GM23248 (cell line): ENCODE measurements at places on chromosomes 7 and 10. TPM values are rescaled to one million over a fixed set of nuclear protein-coding genes. Genes with fewer than 3 reads are reported as not detected.

The SUGCT gene
- total RNA-seq, result 2.2 and 3.7 TPM in 2 replicates

The ADCK2 gene
- 27.1 and 29.0 TPM in 2 replicates for total RNA-seq

The SAMD9L gene
- 11.0 and 17.0 TPM in 2 replicates for total RNA-seq

GRCh38 chr10:17561111-17561510 is 56.1 kb downstream of the HACD1 start:
- H3K27me3 ChIP-seq, result no peaks in the 10 kb centered on the region
- H3K4me1 ChIP-seq, result peaks cover 6% of the 10 kb centered on the region; the same call in 1 of the 2 replicates
- H3K36me3 ChIP-seq, result no peaks in the 10 kb centered on the region

DNA sequence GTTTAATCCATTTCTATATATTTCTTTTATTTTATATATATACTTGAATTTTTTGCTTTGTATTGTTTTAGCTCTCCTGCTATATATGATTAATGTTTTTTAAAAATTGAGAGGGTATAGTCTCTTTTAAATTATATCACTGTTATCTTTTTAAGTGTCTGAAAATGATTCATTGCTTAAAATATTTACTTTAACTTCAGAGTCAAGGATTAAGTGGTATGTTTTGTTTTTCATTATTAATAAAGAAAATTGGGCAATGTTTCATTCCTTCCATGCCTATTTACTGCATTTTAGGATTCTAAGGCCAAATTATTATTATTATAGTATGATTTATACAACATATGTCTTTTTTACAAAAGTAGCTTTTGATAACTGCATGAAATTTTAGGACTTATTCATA is 67.2 kb upstream of the THSD7A start:
- no peaks in the 10 kb centered on the region for H3K4me1 ChIP-seq
- no peak for DNase-seq

DNA sequence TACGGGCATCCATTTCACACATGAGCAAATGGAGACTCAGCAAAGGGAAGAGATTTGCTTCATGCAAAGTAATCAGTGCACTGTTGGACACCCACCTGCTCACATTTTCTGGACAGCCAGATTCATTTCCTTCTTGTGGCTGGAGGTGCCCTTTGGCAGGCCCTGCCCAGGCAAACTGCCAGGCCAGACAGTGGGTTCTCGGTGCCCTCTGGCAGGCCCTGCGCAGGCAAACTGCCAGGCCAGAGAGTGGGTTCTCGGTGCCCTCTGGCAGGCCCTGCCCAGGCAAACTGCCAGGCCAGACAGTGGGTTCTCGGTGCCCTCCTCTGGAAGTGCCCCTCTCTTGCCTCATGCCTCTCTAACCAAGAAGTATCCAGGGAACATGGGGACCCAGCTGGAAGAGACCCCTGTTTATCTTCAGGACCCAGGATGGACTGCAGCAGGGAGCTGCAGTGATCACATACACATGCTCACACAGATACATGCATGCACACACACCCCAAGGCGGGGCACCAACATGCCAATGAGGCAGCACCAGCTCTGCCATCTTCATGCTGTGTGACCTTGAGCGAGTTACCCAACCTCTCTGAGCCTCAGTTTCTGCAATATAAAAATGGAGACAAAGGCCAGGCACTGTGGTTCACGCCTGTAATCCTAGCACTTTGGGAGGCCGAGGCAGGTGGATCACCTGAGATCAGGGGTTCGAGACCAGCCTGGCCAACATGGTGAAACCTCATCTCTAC is 67.1 kb downstream of the OAT start:
- H3K27me3 ChIP-seq, result peaks cover 5% of the 10 kb centered on the region; the same call in 1 of the 2 replicates
- H3K36me3 ChIP-seq, result no peaks in the 10 kb centered on the region
- H3K4me3 ChIP-seq, result no peak overlapping the region
- no peaks in the 10 kb centered on the region for H3K4me1 ChIP-seq
- no peak for DNase-seq

- no peaks in the 10 kb centered on the region for H3K36me3 ChIP-seq
- no peaks in the 10 kb centered on the region for H3K27me3 ChIP-seq
- no peak overlapping the region for H3K4me3 ChIP-seq
Measured at GRCh38 chr10:12644380-12645144, 295.2 kb downstream of the CAMK1D start.

GRCh38 chr7:1055491-1055955 is 11.2 kb downstream of the GPR146 start:
- H3K27me3 ChIP-seq, result no peaks in the 10 kb centered on the region
- no peak for DNase-seq
- no peak overlapping the region for H3K27ac ChIP-seq

DNA sequence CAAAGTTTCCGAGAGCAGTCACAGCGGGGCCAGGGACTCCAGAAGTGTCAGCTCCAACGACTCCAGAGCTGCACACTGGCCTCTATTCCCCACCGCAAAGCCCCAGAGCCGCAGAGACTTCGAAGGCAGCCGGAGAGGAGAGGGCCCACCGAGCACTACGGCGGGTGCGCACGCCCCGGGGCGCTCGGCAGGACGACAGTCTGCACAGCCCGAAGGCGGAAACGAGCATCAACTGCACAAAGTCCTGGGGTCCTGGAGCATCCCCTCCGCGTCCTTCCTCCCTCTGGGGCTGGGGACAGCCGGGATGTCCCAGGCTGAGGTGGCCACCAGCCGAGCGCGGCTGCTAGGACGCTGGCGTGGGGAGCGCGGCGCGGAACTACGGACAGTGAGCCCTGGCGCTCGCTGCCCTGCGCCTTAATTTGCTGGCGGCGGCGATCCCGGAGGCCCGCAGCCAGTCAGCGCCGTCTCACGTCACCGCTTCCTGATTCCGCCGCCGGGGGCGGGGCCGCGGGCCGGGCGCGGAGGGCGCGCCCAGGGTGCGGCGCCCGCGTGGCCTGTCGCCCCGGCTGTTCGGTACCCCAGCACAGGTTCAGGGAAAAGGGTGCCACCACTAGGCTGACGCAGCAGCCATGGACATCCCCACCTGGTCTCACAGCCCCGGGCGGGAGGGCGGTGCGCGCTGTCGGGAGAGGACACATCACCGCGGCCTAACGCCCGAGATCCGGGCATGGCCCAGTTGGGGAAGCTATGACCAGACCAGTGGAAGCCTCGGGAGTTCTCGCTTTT is at the start of gene TBX20:
TBX20 (minus strand) TSS at position 391 of the 786 bp plus-strand sequence. CDS start 480 bp downstream, outside the sequence.
- DNase-seq, result peak; percentile 47
- no peak within 1 kb of the TSS for H3K27ac ChIP-seq
- H3K4me1 ChIP-seq, result no peaks in the 10 kb centered on the region

DNA sequence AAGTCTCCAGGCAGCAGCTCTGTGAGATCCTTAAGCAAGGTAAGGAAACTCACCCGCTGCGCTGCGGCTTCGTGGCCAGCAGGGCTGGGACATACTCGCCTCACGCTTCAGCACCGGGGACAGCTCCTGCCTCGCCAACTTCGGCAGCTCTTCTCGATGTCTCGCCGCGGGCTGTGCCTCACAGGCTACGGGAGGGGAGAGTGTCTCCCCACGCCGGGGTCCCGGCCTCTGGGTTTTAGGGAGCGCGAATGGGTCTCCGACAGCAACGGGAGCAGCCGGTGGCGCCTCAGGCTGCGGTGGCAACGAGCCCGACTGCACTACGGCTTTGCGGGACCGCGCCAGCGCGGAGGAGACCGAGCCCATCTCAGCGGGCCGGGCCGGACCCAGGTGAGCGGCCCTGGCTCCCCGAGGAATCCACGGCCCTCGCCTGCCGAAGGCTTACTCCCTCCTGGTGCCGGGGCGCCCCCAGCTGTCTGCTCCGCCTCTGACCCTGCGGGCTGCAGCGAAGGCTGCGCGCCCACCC is 62.4 kb downstream of the LSM5 start:
- H3K36me3 ChIP-seq, result no peaks in the 10 kb centered on the region
- no peak overlapping the region for H3K27ac ChIP-seq
- no peaks in the 10 kb centered on the region for H3K4me1 ChIP-seq

- no peak overlapping the region for H3K4me3 ChIP-seq
- no peak overlapping the region for H3K27ac ChIP-seq
- H3K4me1 ChIP-seq, result no peaks in the 10 kb centered on the region
- H3K27me3 ChIP-seq, result no peaks in the 10 kb centered on the region
- no peaks in the 10 kb centered on the region for H3K36me3 ChIP-seq
- DNase-seq, result no peak
Measured at GRCh38 chr7:76149847-76150691, 51.6 kb upstream of the SRRM3 start.

- no peaks in the 10 kb centered on the region for H3K4me1 ChIP-seq
- no peak overlapping the region for H3K4me3 ChIP-seq
- no peak overlapping the region for H3K27ac ChIP-seq
- H3K36me3 ChIP-seq, result no peaks in the 10 kb centered on the region
- no peak for DNase-seq
Measured at GRCh38 chr7:145053781-145054180, 217.9 kb upstream of the TPK1 start.

DNA sequence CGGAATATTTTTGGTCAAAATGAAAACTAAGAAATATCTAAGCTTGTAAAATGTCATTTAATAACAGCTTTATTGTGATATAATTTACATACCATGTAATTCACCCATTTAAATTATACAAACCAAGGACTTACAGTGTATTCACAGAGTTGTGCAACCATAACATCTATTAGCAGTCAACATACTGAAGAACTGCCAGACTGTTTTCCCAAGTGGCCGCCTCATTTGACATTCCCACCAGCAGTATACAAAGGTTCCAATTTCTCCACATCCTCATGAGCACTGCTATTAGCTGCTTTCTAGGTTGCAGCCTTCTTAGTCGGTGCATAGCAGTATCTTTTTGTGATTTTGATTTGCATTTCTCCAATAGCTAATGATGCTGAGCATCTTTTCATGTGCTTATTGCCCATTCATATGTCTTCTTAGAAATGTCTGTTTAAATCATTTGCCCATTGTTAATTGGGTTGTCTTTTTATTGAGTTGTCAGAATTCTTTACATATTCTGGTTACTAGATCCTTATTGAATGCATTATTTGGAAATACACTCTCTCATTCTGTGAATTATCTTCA is 153.0 kb upstream of the FGFR2 start:
- no peaks in the 10 kb centered on the region for H3K36me3 ChIP-seq
- H3K27ac ChIP-seq, result no peak overlapping the region
- no peak overlapping the region for H3K4me3 ChIP-seq
- no peaks in the 10 kb centered on the region for H3K27me3 ChIP-seq

DNA sequence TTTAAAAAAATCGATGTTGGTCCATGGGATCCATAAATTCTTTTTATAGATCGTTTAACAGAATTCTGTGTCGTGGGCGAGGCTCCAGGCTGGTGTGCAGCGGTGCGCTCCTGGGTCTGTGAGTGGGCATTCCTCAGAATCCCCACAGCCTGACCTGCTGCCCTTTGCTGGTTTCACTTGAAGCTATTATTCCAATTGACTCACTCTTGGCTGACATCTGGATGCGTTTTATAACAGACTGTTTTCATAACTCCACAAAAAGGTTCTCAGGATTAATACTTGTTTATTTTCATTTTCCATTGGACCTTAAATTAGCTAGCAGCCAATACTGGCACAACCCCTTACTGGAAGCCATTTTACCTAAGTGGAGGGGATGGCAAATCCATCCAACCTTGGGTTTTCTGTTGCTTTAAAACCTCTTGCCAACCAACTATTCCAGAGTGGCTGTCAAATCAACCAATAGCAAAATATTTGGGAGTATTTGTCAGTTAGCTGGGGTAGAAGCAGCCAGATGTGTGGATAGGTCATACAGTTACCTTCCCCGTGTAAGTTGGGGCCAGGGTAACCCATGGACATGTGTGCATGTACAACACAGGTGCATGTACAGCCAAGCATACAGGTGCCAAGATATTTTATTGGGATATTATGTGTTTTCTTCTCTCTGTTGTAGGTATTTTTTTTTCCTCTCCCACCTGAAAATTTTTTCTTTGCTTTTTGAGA is 160.7 kb upstream of the ZNF32 start:
- peaks cover 32% of the 10 kb centered on the region for H3K4me1 ChIP-seq
- H3K27me3 ChIP-seq, result no peaks in the 10 kb centered on the region
- H3K36me3 ChIP-seq, result no peaks in the 10 kb centered on the region
- H3K27ac ChIP-seq, result peak overlapping the region; percentile 58

DNA sequence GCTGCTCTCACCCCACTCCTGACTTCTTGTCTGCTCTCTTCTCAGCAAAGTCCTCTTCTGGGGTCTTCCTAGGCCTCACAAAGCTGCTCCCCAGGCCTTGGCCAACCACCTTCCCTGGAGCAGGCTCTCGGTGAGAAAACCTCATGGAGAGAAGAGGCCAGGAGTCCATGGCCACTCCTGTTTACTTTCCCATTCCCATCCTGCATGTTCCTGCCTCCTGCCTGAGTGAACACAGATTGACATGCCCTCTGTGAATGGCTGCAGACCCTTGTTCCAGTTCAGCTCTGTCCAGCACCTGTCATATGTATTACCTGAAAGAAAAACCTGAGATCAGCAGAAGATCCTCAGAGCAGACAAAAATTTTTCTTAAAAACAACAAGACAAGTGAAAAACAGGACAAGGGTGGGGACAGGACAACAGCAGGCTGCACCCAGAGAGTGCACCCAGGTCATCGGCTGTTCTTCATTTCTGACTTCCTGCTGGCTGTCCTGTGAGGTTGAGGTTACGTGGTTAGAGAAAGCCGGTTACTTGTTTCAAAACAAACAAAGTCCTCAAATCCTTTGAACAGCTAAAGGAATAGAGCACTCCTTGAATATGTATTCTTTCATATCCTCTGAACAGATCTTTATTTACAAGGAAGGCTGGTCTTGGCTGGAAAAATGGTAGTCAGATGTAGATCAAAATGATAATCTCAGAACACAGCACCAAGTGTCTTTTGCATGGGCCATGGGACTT is 34.0 kb upstream of the DLD start:
- no peaks in the 10 kb centered on the region; the same call in 1 of the 2 replicates for H3K27me3 ChIP-seq
- no peaks in the 10 kb centered on the region for H3K36me3 ChIP-seq
- DNase-seq, result no peak
- H3K4me1 ChIP-seq, result peaks cover 24% of the 10 kb centered on the region
